Camera-type eye (tissue), 1 donor: ENCODE measurements at places on chromosomes 12 and 14. TPM values are rescaled to one million over a fixed set of nuclear protein-coding genes. Genes with fewer than 3 reads are reported as not detected.

Gene CLEC2B
- total RNA-seq: 13.5 TPM

Gene BCL2L14
- total RNA-seq: not detected

Gene CLEC1B
- total RNA-seq: 1.5 TPM

Gene PTPRR
- 18.5 TPM for total RNA-seq

Gene KRT75
- 0.71 TPM for total RNA-seq

Gene SPTSSA
- 28.6 TPM for total RNA-seq

Gene ETFBKMT
- 6.3 TPM for total RNA-seq

Gene ACOT6
- total RNA-seq: not detected

Gene INSM2
- total RNA-seq: 24.3 TPM

Gene KLRC1
- 0.27 TPM for total RNA-seq

Gene PRKD1
- total RNA-seq: 17.3 TPM

Gene POTEM
- total RNA-seq: not detected
